HepG2 (cell line): ENCODE measurements at places on chromosomes 5 and 9. TPM values are rescaled to one million over a fixed set of nuclear protein-coding genes. Genes with fewer than 3 reads are reported as not detected.

WNT8A gene
- not detected in 2 replicates for total RNA-seq

- peak; percentile 60 for DNase-seq
Measured at GRCh38 chr9:111516061-111516465, 8.9 kb upstream of the ZNF483 start.

- DNase-seq = peak; percentile 7
Measured at GRCh38 chr5:174418809-174419539, 305.4 kb upstream of the MSX2 start.

DNA sequence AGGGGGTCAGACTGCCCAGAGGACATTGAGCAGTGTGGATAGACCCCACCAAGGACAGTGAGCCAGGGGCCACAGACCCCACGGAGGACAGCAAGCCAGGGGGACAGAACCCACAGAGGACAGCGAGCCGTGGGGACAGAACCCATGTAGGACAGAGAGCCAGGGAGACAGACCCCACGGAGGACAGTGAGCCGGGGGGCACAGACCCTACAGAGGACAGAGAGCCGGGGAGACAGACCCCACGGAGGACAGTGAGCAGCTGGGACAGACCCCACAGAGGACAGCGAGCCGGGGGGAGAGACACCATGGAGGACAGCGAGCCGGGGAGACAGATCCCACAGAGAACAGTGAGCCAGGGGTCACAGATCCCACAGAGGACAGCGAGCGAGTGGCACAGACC lies 3.4 kb upstream of the ZDHHC11 start:
- DNase-seq = no peak

DNA sequence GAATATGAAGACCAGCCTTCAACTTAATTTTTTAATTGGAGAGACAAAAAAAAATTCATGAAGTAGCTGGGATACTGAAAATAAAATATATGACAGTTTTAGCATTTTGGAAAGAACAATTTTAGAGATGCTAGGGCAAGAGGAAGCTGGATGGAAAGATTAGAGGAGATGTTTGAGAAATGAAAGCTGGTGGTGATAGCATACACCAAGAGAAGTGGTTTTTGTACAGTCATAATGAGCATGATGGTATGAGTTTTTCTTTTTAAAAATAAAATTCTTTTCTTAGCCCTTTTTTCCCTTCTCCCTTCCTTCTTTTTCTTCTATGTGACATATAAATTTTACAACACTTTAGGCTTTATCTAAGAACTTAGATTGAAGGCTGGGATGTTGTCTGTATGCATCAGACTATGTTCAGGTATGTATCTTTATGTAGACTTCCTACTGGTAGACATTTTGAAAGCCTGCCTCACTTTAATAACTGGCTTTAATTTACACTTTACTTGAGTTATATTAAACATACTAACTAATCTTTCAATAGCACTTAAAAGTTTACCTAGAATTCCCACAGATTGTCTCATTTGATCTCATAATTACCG lies 522.5 kb downstream of the TLE4 start:
- DNase-seq = no peak

DNA sequence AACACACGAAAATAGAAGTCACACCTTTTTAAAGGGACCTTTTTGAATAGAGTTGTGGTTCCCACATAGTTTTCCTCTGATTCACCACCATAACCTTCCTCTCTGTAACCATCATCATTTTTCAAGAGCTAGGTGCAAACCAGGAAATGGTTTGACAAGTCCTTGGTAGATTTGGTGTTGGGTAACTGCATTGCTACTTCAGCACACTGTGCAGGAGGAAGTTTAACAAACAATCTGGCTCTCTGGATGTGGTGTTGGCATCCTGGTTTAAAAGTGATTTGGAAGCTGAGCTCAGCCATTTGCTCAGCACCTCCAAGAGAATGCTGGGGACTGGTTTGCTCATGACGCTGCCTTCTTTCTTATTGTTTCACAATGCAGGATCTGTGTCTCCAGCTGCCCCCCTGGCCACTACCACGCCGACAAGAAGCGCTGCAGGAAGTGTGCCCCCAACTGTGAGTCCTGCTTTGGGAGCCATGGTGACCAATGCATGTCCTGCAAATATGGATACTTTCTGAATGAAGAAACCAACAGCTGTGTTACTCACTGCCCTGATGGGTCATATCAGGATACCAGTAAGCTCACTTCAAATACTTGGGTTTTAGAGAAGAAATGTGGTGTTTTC lies 213.1 kb downstream of the RFK start:
- DNase-seq = no peak

DNA sequence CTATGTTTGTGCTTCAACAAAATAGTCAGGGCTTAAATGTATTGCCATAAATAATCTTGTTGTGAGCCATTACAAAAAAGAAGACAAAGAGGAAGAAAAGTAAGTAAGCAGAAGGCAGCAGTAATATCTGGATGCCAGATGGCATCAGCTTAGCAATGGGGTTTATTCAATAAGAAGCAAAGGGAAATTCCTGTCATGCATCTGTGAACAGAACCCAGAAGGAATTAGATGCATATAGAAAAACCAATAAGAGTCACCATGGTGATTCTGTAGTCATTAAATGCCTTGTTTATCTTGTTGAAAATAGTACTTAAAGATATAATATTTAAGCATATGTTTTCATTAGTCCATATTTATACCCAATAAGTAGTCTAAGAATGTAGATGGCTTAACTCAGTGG lies 216.0 kb downstream of the ADAMTSL1 start:
- DNase-seq = no peak

- no peak for DNase-seq
Measured at GRCh38 chr5:142862594-142862993, 92.4 kb downstream of the ARHGAP26 start.

GRCh38 chr9:127722055-127722745 lies 6.3 kb downstream of the TTC16 start:
- DNase-seq = no peak
